Amniotic epithelial cell (primary cell): ENCODE measurements at places on chromosomes 3 and 15.

- DNase-seq, result no peak
Measured at GRCh38 chr15:52308446-52309153, 13.0 kb upstream of the MYO5C start.

GRCh38 chr3:3625544-3626271 lies 173.5 kb upstream of the LRRN1 start:
- no peak for DNase-seq

DNA sequence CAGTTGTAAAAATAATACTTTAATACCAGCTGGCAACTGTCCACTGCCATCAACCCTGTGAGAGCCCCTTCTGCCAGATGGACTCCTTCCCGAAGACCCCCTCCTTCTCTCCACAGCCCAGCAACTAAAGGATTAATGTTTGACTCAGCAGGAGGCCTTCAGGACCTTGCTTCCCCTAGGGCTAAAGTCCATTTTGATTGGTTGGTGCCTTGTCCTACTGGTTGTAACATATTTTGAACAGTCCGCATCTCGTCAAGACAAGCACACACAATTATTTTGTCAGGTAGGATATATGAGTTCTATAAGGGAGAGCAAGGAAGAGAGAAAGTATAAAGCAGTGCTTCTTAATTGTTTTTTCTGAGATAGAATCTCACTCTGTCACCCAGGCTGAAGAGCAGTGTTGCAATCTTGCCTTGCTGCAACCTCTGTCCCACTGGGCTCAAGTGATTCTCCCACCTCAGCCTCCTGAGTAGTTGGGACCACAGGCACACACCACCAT lies 18.6 kb downstream of the ACOX2 start:
- no peak for DNase-seq

DNA sequence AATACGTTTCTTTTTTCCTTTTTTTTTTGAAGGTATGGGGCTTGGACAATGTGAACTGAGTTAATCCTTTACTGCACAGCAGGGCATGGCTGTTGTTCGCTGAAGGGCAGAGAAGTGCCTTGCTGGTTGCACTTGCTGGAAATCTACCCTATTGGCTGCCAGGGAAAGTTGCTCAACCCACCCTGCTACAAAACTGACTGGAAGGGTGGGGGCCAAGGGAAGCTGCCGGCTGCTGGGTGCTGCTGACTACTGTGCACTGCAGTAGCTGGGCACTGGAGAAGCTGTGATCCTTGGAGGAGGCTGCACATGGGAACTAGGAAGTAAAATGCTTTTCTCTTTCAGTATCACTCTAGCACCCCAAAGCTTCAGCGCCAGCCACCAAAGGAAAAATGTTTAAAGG lies 70.5 kb downstream of the ETV5 start:
- no peak for DNase-seq

DNA sequence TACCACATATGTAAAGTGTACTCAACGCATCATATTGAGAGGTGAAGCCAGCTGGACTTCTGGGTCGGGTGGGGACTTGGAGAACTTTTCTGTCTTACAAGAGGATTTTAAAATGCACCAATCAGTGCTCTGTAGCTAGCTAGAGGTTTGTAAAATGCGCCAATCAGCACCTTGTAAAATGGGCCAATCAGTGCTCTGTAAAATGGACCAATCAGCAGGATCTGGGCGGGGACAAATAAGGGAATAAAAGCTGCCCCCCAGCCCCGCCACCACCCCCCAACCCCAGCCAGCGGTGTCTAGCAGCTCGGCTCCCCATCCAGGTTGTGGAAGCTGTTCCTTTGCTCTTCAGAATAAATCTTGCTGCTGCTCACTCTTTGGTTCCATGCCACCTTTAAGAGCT lies 6.2 kb upstream of the IVD start:
- DNase-seq, result no peak

- no peak for DNase-seq
Measured at GRCh38 chr15:95284492-95284891, 1046.0 kb upstream of the NR2F2 start.

- DNase-seq, result no peak
Measured at GRCh38 chr15:75034615-75035014, 11.2 kb downstream of the PPCDC start.

- no peak for DNase-seq
Measured at GRCh38 chr15:87243474-87243873, 1013.1 kb downstream of the NTRK3 start.

DNA sequence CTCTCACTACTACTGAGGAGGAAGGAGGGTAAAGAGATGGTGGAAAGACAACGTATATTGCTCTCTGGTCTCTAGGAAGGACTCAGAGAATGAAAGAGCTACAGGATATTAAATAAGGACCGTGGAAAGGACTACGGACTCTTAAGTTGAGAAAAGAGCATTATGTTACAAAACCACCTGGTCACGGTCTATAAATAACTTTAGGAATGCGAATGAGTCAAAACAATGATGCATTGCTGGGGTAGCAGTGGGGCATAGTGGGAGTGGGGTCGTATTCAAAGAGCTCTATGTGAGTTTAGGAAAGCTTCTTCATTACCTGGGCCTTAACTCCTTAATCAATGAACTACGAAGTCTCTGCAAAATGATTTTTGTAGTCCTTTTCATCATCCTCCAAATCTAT lies 295.7 kb upstream of the SOX14 start:
- DNase-seq, result no peak

DNA sequence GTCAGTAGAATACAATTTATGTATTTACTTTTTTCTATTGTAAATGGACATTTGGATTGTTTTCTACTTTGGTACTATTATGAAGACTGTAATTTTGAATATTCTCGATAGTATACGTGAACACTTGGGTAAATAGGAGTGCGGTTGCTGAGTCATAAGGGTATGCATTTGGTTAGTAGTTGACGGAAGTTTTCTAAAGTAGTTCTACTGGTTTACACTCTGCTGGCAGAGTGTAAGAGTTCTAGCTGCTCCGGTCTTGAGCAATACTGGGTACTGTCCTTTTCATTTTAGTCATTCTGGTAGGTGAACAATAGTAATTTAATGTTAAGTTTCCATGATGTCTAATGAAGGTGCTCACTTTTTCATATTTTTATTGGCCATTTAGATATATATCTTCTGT lies 70.0 kb downstream of the MEF2A start:
- DNase-seq, result no peak

- DNase-seq, result no peak
Measured at GRCh38 chr15:89870688-89871288, 23.0 kb downstream of the AP3S2 start.

DNA sequence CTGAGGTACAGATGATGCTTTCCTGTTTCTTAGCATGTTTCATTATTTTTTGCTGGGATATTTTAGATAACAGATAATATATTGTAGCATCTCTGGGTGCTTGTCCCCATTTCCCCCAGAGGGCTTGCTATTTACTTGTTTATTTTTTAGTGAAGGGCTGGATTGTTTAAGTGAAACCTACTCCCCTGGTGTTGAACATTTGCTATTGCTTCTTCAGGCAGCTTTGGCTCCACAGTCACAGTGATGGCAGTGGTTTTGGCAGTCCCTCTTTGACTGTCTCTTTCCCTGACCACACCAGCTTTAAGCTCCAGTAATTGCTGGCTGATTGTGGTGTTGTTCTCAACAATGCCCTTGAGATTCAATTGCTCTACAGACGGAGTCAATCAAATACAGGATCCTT lies 128.9 kb downstream of the KLF13 start:
- no peak for DNase-seq

GRCh38 chr3:134312873-134313846 lies 61.1 kb downstream of the AMOTL2 start:
- DNase-seq, result peak; percentile 79

DNA sequence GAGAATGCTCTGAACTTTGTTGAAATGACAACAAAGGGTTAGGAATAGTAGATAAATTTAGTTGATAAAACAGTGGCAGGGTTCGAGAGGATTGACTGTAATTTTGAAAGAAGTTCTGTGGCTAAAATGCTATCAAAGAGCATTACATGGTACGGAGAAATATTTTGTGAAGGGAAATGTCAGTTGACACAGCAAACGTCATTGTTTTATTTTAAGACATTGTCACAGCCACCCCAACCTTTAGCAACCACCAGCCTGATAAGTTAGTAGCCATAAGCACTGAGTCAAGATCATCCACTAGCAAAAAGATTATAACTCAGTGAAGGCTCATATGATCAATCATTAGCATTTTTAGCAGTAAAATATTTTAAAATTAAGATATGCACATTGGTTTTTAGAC lies 8.7 kb upstream of the ST3GAL6 start:
- DNase-seq, result no peak

- DNase-seq, result no peak
Measured at GRCh38 chr15:62691008-62691407, 351.5 kb upstream of the TPM1 start.

DNA sequence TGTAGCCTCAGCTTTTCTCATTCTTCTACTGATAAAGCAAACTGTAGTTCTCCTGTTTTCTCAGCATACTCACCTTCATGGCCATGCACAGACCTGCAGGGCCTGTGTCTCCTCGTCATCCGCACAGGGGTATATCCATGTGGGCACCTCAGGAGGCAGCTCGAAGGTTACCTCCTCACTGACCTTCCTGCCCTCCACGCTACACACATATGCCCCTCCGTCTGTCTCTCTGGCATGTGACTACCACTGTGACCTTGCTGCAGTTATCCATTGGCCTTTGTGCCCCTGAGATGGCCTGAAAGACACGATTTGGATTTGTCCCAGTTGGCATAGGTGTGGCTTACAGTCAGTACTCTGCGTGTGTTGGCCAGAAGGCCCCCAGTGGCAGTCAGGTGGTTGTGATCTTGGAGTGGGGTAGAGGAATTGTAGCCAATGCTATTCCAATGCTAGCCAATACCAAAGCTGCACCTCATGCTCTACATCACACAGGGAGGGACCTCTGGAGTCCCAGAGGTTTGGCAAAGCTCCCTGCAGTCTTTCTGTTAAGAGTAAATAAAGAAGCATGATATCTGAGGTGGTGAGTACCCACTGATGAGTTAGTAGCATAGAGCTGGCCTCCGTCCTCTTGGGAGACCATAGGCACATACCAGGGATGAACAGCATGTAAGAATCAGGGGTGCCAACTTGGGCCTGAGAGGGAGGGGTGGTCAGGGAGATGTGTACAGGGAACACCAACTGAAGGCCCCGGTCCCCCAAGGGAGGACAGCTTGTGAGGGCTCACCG lies 143.4 kb downstream of the EEFSEC start:
- DNase-seq, result no peak

DNA sequence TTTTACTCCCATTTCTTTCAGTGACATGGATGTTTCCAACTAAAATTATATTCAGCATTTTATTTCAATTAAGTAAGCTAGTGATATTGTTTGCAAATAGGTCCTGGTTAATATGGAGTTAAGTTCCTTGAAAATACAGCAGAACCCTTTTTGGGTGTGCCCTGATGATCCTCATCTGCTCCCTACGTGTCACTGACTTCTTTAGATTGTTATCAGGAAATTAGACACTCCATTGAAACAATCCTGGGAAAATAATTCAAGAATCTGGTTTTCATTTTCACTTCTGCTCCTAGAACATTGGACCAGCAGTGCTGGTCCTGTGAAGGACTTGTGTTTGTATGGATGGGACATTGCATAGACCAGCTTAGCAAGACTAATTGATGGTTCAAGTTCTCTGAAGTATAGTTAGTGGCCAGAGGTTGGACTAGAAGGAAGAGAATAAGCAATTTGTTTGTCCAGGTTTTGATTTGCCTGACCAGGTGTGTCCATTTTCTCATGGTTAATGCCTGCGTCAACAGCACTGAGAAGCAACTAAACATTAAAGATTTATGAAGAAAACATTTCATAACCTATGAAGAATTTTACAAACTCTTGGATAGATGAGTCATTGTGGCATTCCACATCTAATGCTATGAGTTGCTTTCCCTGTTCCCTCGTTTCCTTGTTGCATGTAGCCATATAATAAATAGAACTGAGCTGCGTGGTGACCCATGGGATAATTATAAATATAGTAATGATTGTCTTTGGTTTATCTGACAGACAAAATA lies 95.8 kb downstream of the ZPLD1 start:
- DNase-seq, result peak; percentile 93

- DNase-seq, result no peak
Measured at GRCh38 chr3:9935966-9936510, 2.4 kb downstream of the CRELD1 start.

DNA sequence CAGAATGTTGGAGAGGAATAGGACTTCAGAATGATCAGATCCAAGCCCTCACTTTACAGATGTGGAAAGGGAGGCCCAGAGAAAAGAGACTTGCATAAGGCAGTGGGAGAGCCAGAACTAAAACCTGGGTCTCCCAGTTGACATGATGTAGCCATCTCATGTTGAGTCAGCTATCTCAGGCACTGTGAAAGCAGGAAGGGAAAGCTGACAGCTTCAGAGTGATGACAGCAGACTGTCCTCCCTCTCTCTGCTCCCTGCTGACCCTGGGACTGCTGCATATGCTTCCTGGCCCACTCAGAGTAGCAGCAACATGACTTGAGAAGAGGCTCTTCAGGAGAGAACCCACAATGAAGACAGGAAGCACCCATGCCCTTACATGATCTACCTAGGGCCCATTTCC lies 14.7 kb downstream of the FHIT start:
- DNase-seq, result no peak

- DNase-seq, result no peak
Measured at GRCh38 chr15:88802991-88803240, 320 bp upstream of the ACAN start.

GRCh38 chr3:64900156-64900555 lies 212.4 kb upstream of the ADAMTS9 start:
- DNase-seq, result no peak

- DNase-seq, result peak; percentile 7
Measured at GRCh38 chr15:72813345-72814004, 29.9 kb upstream of the ADPGK start.

- DNase-seq, result no peak
Measured at GRCh38 chr15:81285461-81285860, 38.5 kb downstream of the STARD5 start.

DNA sequence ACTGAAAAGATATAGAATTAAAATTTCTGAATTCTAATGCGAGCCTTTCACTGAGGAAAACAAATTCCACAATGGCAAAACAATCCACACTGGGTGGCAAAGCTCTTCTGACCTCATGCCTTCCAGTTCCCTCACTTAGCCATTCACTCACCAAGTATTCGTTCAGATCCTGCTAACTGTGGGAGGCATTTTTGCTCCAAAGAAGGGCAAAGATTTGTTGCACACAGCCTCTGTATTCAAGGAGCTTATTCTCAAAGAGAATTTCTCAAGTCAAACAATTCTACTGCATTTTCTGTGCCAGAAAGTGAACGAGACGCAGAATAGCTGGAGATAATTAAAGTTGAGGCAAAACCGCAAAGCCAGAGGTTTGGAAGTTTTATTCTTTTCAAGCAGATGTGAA lies 77.3 kb downstream of the CPNE4 start:
- DNase-seq, result no peak

DNA sequence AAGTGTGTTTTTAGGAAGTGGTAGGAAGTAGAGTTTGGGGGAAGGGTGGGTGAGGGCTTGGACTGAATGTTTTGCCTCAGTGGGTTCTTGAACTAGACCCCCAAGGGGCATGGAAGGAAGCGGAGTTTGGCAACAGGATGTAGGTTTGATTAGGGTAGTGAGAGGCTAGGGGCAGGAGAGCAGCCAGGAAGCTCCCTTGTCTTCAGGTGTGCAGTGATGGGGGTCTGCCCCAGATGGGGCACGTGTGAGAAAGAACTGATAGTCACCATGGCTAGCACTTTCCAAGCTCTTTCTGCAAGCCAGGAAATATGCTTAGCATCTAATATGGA lies 4.7 kb downstream of the ZSCAN2 start:
- no peak for DNase-seq

- no peak for DNase-seq
Measured at GRCh38 chr3:196775938-196776337, 36.3 kb downstream of the PAK2 start.

GRCh38 chr15:57138349-57138788 lies 219.9 kb downstream of the TCF12 start:
- peak; percentile 91 for DNase-seq
